ENCODE measurements at places on chromosomes 7 and 10.

DNA sequence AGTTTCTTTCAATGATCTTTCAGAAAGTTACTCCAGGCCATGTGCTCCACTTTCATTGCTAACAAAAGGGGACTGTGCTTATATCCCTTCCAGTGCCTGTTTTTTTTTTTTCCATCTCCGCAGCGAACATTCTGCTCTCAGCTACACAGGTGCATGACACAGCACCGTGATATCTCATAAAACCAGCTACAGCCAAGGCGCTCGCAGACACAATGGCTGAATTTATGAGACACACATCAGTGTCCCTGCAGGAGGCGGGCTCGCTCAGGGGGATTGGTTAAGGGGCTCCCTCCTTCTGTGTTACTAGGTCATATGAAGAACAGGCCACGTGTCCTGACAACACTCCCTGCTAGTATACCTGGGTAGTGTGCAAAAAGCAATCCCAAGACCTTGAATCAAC, 245.5 kb downstream of the SKAP2 start:
- no peak for DNase-seq

DNA sequence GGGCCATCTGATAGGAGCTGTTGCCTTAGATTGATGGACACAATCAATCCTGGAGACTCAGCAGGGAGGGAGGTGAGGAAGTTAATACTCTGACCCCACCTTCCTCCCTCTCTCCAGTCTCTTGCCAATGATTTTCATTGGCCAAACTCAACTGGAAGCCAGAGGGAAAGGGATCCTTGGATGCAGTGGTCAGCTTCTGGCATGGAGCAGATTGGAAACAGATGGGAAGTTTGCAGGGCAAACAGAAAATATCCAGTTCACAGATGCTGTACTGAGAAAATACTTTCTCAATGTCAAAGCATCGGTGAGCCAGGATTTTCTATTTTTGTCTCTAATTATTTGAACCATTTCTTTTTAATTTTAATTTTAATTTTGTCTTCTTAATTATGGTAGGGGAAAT, 170.8 kb downstream of the BBS9 start:
- DNase-seq: no peak

- no peak for DNase-seq
Observed at GRCh38 chr7:29140873-29141468, 5.4 kb downstream of the CPVL start.

- DNase-seq: no peak
Observed at GRCh38 chr7:100884736-100885439, 4.6 kb downstream of the UFSP1 start.

GRCh38 chr7:7972128-7972527, 3.5 kb downstream of the GLCCI1 start:
- DNase-seq: no peak

DNA sequence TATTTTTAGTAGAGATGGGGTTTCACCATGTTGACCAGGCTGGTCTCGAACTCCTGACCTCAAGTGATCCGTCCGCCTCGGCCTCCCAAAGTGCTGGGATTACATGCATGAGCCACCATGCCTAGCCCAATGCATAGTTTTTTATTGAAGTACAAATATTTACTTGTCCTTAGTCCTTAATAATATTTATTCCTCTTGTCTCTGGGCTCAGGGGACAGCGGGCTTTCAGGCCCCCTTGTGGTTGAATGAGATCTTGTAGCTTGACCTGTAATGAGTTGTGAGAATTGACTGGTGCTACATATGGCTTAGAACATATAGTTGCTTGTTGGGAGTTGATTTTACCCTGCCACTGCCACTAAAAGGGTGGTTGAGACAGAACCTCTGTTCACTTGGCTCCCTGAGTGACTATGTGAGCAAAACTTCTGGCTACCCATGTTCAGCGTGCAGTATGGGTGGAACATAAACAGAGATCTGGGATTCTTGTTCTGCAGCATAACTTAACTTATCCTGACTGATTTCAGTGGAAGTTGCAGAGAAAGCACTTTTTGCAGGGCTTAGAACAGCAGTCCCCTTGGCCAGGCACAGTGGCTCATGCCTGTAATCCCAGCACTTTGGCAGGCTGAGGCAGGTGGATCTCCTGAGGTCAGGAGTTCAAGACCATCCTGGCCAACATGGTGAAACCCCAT, 14.9 kb downstream of the CCL26 start:
- DNase-seq: no peak

DNA sequence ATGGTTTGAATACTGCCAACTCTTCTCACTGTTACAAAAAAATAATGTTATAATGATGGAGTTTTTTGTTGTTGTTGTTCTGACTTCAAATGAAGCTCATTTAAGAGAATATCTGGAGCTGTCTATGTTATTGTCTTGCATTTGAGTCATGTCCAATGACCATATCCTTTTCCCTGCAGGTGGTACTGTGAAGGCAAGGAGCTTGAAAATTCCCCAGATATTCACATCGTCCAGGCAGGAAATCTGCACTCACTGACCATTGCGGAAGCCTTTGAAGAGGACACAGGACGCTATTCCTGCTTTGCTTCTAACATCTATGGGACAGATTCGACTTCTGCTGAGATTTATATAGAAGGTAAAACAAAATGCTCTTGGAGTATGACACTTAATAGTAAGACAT, 33.5 kb downstream of the MYPN start:
- DNase-seq: no peak

DNA sequence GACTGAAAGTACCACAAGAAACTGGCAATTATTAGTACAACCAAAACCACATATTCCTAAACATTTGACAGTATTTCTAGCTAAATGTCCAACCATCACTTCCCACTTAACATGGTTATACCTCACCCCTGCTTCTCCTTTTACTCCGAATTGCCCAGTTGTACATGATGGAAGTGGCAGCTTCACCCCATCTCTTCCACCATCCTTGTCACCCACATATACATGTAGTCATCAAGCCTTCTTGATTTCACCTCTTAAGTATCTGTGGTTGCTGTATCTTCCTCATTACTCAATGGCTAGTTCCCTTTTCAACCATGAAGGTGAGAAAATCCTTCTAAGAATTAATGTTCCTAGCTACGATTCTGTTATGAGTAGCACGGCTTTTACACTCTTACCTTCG, 388.2 kb downstream of the CALN1 start:
- DNase-seq: no peak

GRCh38 chr10:75672842-75673241, 241.4 kb downstream of the LRMDA start:
- no peak for DNase-seq

GRCh38 chr7:76146374-76146773, 55.3 kb upstream of the SRRM3 start:
- DNase-seq: no peak

DNA sequence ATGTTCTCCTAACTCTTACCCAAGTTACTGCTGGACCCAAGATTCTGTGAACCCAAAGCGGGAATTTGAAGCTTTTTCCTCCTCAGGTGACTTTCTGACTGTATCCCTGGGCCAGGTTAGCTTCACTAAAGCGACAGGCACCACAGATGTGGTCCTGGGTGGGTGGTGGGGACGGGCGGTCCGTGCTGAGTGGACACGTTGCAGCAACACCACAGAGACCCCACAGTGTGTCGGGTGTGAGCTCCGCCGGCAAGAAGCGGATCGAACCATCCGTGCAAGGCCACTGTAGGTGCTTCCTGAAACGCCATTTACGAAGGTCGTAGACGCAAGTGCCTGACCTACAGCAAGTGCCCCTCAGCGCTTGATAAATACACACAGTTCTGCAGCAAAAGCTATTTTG, 325.9 kb downstream of the ADARB2 start:
- DNase-seq: no peak

- DNase-seq: no peak
Observed at GRCh38 chr10:124614003-124614659, 130.0 kb downstream of the FAM53B start.

- no peak for DNase-seq
Observed at GRCh38 chr10:89224739-89225443, 17.8 kb upstream of the CH25H start.
